Suprapubic skin (tissue), 4 donors: ENCODE measurements at places on chromosomes 11 and 22. TPM values are rescaled to one million over a fixed set of nuclear protein-coding genes. Genes with fewer than 3 reads are reported as not detected.

Gene OR5A1
- not detected for total RNA-seq

Gene TRIM49C
- total RNA-seq: not detected

Gene PDXP
- total RNA-seq: 6.1 TPM

Gene NLRP14
- total RNA-seq: not detected

Gene MS4A15
- not detected for total RNA-seq

Gene SPTBN2
- total RNA-seq: 508 TPM

DNA sequence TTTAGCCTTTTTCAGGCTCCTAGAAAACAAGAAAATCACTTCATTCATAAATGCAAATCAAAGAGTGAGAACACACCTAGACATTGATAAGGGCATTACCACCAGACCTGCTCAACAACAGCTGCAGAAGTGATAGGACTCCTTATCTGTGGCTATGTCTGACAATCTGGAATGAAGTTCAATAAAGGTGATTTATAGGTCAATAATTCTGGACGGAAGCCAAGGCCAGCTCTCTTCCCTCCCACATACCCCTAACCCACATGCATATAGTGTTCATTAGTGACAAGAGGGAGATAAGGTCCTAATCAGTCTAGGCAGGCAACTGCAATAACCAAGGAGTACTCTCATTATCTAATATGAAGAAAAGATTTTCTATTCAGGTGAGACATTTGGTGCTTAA lies 111.3 kb downstream of the ETS1 start:
- DNase-seq: no peak

- peak; percentile 56 for DNase-seq
Measured at GRCh38 chr11:2549876-2550605, 105.2 kb downstream of the KCNQ1 start.

GRCh38 chr22:44860311-44860710 lies 107.9 kb downstream of the ARHGAP8 start:
- no peak for DNase-seq

- no peak for DNase-seq
Measured at GRCh38 chr11:69817265-69818230, 1.7 kb downstream of the FGF3 start.

DNA sequence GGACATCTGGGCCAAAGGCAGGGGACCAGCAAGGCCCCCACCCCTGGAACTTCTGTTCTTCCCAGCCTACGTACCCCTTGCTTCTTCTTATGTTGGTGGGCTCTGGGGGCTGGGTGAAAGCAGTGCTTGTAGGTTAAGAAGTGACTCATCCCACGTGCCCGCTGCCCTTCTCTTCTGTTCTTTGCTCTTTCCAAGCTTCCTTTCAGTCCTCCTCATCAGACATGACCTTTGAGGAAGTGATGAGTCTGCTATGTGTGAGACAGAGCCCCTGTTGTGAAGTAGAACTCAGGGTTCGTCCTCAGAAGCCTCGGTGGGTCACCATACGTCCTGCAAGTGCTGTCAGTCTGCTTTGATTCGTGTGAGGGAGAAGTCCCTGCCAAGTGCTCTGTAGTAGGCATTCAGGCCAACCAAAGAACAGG lies 12.7 kb downstream of the MED15 start:
- no peak for DNase-seq

DNA sequence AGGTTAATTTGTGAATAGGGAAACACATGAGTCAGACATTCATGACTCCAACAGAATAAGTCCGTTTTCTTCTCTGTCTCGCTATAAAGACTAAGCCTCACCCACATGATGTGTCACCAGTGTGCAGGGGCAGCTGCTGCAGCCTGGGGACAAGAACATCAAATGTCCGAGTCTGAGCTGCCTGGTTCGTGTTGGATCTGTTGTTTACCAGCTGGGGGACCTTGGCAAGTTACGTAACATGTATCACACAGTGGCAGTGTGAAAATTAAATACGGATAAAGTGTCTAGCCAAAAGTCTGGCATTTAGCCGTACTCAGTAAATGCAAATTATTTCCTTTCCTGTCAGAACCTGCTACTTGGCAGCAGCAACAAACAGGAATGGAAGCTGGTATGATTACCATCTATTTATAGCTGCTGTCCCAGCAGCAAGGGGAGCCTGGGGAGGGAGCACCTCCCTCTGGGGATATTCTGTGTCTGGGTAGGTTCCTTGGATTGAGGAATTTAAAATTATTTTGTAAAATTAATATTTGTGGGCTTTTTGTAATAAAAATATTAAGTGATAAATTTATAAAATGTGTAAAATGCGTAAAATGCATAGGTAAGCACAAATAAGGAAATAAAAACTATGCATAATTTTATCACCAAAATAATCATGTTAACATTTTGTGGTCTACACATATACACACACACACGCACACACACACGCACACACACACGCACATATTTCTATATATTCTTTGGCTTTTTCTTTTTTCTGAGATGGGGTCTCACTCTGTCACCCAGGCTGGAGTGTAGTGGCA lies 1.3 kb upstream of the CLDN25 start:
- no peak for DNase-seq
